ENCODE measurements at places on chromosomes 1 and 21.

DNA sequence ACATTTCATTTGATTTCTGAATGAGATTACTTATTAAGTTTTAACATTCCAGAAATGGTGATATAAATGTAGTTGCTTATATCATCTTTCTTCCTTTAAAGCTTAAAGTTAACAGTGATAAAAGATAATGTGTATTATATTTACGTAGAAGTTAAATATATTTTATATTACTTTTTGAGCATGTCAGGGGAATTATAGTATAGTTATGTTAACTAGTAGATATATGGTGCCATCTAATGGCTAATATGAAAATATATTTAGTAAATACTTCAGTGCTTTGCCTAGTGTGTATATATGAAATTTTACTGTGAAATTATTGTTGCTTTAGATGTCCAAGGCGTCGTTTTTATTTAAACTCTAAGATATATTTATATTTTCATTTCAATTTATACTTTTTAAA, 51.5 kb downstream of the SYT14 start:
- no peak for DNase-seq

DNA sequence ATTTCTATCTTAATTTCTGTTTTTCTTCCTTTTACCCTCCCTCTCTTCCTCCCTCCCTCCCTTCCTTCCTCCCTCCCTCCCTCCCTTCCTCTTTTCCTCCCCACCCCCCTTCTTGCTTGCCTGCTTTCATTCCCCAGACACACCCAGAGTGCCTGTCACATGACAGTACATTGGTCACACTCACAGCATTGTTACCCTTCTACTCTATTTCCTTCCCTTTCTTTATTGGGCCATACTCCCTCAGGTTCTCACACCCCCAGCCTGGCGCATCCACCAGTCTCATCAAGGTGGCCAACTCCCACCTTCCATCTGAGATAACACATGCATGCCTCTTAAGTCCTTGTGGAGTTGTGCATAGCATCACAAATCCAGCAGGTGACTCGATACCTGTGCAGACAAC, 10.9 kb downstream of the TMPRSS3 start:
- no peak for DNase-seq

GRCh38 chr1:225828706-225829345, 18.9 kb downstream of the EPHX1 start:
- no peak for DNase-seq

- DNase-seq = no peak
These were observed 748 bp downstream of the PPP1R15B start for GRCh38 chr1:204410688-204411450.

DNA sequence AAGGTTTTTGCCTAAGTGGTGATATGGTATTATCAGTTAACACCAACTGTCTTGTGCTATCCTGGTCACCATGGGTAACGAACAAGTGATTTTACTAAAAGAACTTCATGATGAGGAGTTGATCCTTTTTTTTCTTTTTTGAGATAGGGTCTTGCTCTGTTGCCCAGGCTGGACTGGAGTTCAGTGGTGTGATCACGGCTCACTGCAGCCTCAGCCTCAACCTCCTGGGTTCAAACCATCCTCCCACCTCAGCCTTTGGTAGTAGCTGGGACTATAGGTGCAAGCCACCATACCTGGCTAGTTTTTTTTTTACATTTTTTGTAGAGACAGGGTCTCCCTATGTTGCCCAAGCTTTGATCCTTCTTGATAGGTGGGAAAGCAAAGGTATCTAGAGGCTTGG, 5.1 kb downstream of the METTL13 start:
- no peak for DNase-seq

GRCh38 chr1:241695246-241696171, 43.4 kb downstream of the WDR64 start:
- no peak for DNase-seq

- no peak for DNase-seq
These were observed 54.7 kb upstream of the MAN1A2 start for GRCh38 chr1:117312453-117313138.

DNA sequence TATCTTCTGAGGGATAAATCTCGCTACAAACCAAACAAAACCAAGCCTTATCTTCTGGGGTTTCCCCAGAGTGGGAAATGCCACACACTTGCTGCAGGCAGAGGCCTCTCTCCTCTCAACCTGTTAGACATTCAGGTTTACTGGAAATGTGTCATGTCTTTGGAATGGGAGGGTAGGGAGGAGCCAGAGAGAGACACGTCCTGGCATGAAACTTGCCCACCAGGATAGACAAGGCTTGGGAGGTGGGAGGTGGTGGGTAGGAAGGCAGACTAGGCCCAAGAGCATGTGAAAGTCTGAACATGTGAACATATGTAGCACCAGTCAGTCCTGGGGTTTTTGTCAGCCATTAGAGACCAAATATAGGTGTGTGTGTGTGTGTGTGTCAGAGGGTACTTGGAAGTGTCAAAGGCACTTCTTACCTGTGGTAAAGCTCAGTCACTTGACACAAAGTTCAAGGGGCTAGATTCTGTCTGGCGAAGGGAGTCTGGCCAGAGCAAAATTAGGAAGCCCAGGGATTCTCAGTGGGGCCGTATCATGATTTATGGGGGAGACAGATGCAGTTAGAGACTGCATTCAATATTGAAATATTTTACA, 32.4 kb upstream of the PIGC start:
- peak; percentile 72 for DNase-seq

- DNase-seq = peak; percentile 19
These were observed 202.1 kb upstream of the SGIP1 start for GRCh38 chr1:66331658-66332547.

- DNase-seq = no peak
These were observed 75.8 kb downstream of the RHOU start for GRCh38 chr1:228810878-228811711.

GRCh38 chr1:41073971-41074370, 52.4 kb upstream of the SLFNL1 start:
- DNase-seq = peak; percentile 9

DNA sequence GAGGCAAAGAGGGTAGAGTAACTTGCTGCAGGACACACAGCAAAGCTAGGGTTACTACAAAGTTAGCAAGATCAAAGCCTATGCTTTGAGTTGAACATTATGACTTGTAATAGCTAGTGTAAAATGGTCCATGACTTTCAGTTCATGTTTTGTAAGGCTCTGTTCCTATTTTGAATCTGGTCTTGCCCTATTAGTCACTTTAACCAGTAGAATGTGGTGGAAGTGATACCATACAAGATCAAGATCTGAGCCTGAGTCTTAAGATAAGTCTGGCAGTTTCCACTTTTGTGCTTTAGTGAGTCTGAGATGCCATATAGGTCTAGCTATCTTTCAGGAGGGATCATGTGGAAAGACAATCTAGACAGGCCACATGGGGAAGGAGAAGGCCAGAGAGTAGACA, 282.1 kb upstream of the BRINP3 start:
- DNase-seq = no peak

GRCh38 chr1:44808063-44808937, at the start of gene BTBD19:
BTBD19 (plus strand) TSS chr1:44808523; CDS start chr1:44808821, 298 bp downstream.
- DNase-seq = no peak

DNA sequence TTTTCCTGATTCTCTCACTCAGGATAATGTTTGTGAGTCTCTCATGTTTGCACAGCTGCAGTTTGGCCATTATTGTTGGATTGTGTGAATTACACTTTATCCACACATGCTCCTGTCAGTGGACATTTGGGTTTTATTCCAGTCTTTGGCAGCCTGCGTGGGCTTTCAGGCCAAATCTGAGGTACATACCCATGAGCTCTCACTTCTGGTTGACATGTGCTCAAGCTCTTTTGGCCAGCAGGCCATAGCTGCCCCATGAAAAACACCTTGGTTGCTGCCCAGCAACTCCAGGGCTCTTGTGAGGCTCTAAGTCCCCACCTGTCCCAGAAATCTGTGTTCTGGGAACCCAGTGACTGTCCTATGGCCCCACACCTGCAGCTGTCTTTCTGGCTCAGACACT, 124.5 kb upstream of the GALNT2 start:
- DNase-seq = no peak

DNA sequence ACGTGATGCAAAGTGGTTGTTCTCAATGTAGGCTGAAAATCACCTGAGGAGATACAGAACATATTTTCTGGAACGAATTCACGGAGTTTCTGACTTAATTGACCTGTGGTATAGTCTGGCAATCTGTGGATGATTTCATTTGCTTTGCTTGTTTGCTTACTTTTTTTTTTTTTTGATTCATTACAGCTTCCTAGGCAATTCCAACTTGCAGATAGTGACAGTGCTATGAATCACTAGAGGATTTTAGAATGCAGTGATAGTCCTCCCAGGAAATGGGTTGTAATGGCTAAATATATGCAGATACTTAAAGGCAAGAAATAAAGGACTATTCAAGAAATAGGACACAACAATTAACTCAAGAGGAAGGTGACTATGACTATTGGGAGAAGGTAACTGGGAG, 1378.1 kb upstream of the PRMT6 start:
- no peak for DNase-seq

GRCh38 chr1:227756172-227756959, 21.1 kb downstream of the SNAP47 start:
- DNase-seq = no peak
